ENCODE measurements at places on chromosomes 11 and 22.

GRCh38 chr22:19654338-19654987, 59.8 kb upstream of the SEPTIN5 start:
- DNase-seq: no peak

- DNase-seq: no peak
These were observed 3.4 kb downstream of the MPPED2 start for GRCh38 chr11:30582726-30583125.

- DNase-seq: no peak
These were observed 448.3 kb downstream of the INSC start for GRCh38 chr11:15563054-15563453.

GRCh38 chr11:58003036-58003435, 20.6 kb upstream of the OR9Q1 start:
- DNase-seq: no peak

DNA sequence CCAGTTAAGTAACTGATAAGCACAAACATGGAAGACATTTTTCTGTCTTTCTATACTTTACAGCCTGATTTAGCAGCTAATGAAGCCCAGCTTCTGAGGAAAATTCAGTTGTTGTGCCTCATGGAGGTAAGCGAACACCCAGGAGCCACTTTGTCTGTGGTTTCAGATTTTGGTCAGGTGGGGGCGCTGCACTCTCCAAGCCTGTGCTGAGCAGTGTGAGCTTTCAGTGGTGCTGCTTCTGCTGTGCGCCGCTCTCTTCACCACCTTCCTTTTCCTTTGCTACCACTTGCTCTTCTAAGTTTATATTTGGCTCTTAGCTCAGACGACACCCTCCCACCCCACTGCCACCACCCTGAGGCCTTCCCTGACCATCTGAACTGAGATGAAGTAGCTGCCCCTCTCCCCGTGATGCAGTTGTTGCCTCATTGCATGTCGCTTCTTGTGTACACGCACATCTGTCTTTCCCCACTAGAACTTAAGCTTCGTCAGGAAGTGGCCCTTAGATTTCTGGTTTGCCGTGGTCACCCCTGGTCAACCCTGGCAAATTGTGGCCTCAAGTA, 14.0 kb downstream of the PSMD13 start:
- no peak for DNase-seq

- DNase-seq: no peak
These were observed 56.9 kb upstream of the TNRC6B start for GRCh38 chr22:40120848-40121247.

Measured in putamen (tissue), 1 donor.